ENCODE measurements at places on chromosomes 6 and 20. TPM values are rescaled to one million over a fixed set of nuclear protein-coding genes. Genes with fewer than 3 reads are reported as not detected.

DNA sequence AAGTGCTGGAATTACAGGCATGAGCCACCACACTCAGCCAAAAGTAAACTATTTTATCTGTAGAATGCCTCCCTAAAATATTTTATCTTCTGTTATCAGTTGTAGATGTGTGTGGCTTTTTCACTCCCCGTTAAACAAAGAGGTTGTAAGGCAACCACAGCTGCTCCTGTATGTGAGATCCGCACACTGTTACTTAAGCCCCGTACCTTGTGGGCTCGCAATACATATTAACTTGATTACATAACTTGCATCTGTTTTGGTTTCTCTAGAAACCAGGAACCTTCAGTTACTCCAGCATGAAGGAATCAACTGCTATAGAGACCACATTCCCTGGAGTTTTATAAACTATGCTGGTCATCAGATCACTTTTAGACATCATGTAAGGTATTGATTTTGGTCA, 420.1 kb upstream of the SLC35B3 start:
- DNase-seq = no peak

SMIM13 gene
- 17.7 TPM for total RNA-seq

CST4 gene
- total RNA-seq = not detected

DNA sequence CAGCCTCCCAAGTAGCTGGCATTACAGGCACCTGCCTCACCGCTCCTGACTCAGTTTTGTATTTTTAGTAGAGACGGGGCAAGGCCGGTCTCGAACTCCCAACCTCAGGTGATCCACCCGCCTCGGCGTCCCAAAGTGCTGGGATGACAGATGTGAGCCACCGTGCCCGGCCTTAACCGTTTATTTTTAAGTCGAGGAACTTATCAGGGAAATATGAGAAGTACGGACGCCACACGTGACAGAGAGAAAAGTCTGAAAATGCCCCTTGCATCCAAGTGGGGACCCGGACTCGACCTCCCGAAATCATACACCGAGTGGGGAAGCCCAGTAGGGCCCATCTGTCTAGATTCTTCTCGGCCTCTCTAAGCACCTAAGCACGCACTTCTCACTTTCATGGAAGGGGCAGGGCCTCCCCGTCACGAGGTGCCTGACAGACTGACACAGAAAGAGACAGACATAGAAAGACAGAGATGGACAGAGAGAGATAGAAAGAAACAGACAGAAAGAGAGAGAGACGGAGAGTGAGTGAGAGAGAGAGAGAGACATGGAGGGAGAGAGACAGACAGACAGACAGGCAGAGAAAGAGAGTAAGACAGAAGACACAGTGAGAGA, 756.5 kb upstream of the DEFB115 start:
- DNase-seq = no peak

HLA-A gene
- 89.9 TPM for total RNA-seq

DNA sequence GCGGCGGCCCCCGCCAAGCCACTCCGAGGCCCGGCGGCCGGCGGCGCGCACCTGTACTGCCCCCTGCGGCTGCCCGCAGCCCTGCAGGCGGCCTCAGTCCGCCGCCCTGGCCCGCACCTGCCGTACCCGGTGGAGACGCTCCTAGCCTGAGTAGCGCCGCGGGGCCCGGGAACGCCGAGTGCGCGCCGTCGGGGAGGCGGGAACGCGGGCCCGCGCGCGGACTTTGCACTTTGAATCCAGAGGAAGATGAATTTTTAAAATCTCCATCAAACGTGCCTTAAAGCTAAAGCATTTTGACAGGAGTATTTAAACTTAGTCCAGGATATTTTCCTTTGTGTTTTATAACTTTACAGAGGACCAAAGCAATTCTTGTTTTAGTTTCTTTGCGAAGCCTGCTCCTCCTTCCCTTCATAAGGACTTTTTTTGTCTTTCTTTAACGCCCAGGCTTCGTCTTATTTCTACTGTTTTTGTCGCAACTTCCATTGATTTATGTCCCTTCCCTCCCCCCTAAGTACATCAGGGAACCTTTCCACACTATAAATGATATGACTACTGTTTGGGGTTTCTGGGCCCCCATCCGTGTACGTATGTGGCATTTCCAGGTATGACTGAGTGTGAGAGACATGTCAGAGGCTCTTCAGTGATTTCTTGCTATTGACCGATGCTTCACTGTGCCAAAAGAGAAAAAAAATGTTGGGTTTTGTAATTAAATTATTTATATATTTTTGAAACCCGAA, 2.0 kb downstream of the FOXQ1 start:
- DNase-seq = no peak

- DNase-seq = no peak
These were observed 136.1 kb downstream of the FOXC1 start for GRCh38 chr6:1745814-1746213.

DNA sequence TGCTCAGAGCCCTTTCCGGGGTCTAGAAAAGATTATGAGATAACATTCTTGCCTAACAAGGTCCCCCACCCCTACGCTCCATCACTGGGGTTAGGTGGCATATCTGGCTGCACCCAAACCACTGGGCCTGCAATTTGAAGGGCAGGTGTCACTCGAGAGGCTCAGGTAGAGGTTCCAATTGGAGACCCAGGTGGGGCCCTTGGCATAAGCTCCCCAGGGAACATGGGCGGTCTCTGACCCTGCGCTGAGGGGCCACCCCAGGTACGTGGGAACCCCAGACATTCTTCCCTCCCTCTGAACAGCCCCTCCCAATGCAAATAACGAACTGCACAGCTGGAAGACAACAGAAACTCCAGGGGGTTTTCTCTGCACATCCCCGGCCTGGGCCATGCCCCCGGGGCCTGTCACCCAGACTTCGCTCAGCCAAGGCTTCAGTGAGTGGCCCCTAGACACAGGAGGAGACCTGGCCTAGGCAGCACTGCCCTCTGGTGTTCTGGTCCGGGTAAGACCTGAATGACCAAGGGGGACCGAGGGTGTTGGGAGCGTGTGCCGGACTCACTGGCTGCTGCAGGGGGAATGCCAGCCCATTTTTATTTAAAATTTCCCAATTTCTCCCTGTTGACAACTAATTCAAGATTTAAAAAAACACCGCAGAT, 47.5 kb downstream of the DSTN start:
- DNase-seq = peak; percentile 36

MACROD2 gene
- total RNA-seq = 1.2 TPM

FBXL4 gene
- 15.7 TPM for total RNA-seq

GRCh38 chr20:13819885-13820645, 35.2 kb downstream of the NDUFAF5 start:
- peak; percentile 69 for DNase-seq

OR2W1 gene
- not detected for total RNA-seq

- no peak for DNase-seq
These were observed 41.1 kb downstream of the MC3R start for GRCh38 chr20:56289652-56290051.

DNA sequence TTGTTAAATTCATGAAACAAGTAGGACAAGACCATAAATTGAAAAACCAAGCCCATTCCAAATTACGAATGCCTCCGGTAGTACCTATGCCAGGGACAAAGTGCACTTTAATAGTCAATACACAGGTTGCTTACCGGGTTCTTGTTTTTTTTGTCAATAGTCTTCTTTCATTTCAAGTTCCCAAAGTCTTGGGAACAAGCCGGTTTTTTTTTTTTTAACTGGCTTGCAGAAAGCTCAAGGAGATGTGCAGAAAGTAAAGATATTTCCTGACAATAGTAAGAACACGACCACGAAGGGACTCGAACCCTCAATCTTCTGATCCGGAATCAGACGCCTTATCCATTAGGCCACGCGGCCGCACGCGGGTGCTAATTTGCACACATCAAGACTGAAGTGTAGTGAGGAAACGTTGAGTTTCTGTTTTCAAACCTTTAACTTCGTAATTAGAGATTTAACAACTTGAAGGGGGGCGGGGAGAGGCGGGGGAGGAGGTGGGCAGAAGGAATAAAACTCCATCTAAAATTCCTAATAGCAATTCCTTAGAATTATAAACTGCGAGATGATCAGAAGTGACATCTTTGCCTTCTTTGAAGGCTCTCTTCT, 181.0 kb downstream of the TRIM27 start:
- DNase-seq = peak; percentile 96

GRCh38 chr6:11092668-11093375, 812 bp upstream of the SMIM13 start:
- no peak for DNase-seq

GJA10 gene
- not detected for total RNA-seq

GRCh38 chr6:109260126-109260525, 122.1 kb downstream of the CD164 start:
- DNase-seq = peak; percentile 20

GRCh38 chr6:40713002-40713719, 126.0 kb upstream of the LRFN2 start:
- DNase-seq = peak; percentile 32

GRCh38 chr20:31679357-31680285, 41.9 kb downstream of the COX4I2 start:
- DNase-seq = no peak

TIAM2 gene
- total RNA-seq = 1.9 TPM

CST7 gene
- 1.0 TPM for total RNA-seq

GRCh38 chr6:112835078-112835477, 487.9 kb downstream of the RFPL4B start:
- no peak for DNase-seq

- no peak for DNase-seq
These were observed 483.8 kb upstream of the CHD6 start for GRCh38 chr20:42102000-42102399.

GSTA1 gene
- total RNA-seq = not detected

- no peak for DNase-seq
These were observed 303.0 kb downstream of the FOXC1 start for GRCh38 chr6:1912731-1913130.

- no peak for DNase-seq
These were observed 167.4 kb downstream of the COL21A1 start for GRCh38 chr6:56079751-56080540.

SLC22A7 gene
- total RNA-seq = not detected

- DNase-seq = no peak
These were observed 7.4 kb downstream of the FOXO3 start for GRCh38 chr6:108568101-108568500.

DNA sequence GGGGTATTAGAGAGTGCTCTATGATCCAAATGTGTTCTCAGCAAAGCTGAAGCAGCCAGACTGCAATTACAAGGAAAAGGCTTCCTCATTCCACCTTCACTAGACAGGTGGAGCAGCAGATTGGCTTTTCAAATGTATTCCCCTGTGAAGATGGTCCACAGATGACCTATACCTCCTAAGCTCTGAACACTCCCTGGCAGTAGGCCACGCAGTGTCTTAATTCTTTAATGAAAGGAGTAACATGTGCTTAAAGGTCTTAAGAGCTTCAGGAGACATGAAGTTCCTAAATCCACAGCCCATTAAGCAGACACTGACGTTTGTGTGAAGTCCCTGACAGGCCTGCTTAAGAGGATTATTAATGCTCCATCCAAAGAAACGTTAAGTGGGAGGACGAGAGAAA, 138.9 kb upstream of the NUP153 start:
- no peak for DNase-seq

DNA sequence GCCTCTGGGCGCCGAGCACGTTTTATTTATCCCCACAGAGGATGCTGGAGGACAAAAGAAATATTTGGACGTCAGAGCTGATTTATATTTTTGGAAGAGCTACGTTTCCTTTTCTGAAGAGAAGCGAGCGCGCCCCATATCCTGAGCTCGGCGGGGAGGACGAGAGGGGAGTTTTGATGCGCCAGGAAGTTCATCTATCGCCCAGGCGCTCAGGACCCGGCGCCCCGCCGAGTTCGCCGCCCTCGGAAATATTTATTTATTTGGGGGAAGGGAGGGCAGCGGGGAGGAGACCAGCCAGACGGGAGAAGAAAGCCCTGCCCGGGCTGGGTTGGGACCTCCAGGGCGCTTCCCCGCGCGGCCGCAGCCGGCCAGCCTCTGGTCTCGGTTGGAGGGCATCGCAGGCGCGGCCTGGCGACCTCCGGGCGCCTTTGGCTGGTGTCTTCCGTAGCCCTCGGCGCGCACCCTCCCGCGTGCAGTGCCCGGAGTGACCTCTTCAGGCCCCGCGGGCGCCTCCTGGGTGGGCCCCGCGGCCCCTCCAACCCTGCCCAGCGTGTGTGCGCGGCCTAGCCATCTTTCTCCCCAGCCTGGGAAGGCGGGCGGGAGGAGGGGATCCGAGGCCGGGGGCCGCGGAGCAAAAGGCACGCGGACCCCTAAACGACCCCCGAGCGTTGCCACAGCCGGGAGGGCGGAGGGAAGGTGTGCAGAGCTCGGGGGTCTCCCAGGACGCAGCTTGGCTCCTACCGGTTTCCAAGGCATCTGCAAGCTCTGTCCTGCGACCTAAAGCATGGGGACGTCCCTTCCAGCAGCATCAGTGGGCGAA, 5.4 kb upstream of the FOXF2 start:
- DNase-seq = no peak

DNA sequence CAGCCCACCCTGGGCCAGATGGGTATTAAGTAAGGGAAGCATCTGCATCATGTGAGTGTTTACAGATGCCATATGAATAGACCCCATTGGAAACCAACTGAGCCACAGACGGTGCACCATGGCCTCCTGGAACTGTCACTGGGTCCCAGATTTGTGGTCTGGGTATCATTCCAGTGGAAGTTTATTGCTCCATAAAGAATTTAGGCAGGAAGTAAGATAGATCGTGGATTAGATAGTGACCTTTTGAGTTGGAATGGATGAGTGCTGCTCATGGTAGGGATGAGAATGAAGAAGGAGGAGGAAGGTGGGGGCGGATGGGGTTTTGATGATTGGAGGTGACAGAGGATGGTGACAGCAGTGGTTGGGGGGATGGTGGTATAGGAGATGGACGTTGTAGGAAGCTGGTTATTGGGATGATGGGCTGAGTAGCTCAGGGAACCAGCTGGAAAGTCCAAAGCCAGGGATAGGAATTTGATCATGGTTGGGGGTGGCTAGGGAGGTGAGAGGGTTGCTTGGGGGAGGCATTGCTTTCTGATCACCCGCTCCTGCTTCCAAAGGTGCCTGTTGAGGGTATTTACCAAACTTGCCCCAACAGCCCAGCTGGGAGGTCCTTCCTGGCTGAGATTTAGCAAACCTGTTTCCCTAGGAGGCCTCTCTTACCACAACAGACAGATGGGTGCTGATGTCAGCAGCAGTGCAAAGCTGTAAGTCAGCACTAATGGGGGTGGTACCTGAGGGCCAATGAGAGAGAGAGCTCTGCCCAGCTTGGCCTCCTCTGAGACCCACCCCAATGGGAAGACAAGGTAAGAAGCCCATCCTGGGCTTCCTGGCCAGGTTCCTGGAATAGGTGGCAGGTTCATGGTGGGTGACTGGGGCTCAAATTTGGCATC, 78.0 kb downstream of the VEGFA start:
- DNase-seq = no peak

SMIM28 gene
- not detected for total RNA-seq
